ENCODE measurements at places on chromosomes 3 and 15.

DNA sequence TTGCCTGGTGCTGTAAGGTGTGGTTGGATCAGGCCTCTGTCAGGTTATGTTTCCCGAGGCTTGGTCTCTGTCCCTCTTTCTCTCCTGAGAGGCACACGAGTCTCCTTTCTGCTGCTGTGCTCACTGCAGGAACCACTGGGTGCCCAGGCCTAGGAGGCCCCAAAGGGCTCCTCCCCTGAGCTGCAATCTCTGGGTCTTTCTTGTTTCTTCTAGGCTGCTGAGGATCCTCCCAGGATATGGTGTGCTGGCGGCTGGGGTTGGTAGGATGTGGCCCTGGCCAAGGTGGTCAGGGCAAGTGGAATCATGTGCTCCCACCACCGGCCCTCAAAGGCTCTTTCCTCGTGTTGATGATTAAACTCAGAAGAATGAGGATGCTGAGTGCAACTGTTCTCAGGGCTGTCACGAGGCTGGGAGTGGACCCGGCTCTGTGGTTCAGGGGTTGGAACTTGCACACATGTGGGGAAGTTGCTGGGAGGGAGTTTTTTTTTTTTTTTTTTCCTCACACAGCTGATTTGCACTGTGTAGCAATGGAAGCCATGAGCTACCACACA, 43.6 kb upstream of the CTSH start:
- H3K27me3 ChIP-seq, result no peaks in the 10 kb centered on the region
- no peak overlapping the region for H3K4me3 ChIP-seq
- peak; percentile 90 for DNase-seq
- peak overlapping the region; percentile 76 for H3K27ac ChIP-seq
- peaks cover 19% of the 10 kb centered on the region for H3K4me1 ChIP-seq

DNA sequence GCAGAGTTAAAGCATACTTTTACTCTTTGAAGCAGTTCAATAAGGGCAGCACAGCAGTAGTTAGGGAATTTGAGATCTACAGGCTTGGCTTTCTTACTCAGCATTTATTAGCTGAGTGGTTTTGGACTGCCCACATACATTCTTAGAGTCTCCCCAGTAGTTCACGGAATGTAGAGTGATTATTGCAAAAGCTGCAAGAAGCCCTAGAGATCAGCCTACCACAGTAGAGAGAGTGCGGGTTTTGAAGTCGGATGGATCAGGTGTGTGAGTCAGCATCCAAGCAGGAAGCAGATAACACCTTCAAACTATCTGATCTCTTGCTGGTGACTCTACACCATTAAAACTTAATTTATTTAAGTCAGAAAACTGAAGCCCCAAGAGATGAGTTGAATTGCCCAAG, 171.9 kb downstream of the SYNPR start:
- DNase-seq, result no peak
- H3K27me3 ChIP-seq, result no peaks in the 10 kb centered on the region
- no peaks in the 10 kb centered on the region for H3K36me3 ChIP-seq
- no peak overlapping the region for H3K4me3 ChIP-seq

DNA sequence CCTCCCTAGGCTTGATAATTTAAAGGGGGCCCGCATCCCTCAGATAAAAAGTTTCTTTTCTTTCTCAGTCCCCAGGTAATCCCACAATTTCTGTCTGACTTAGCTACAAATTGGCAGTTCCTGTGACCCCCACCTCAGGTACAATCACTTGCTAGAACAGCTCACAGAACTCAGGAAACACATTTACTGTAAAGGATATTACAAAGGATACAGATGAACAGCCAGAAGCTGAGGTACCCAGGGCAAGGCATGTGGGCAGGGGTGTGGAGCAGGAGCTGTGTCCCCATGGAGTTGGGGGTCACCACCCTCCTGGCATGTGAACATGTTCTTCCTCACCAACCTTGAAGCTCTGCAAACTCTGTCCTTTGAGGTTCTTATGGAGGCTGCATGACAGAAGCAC, 73.8 kb downstream of the CMTM8 start:
- no peak overlapping the region for H3K27ac ChIP-seq
- peaks cover 5% of the 10 kb centered on the region for H3K4me1 ChIP-seq
- H3K4me3 ChIP-seq, result no peak overlapping the region
- no peaks in the 10 kb centered on the region for H3K27me3 ChIP-seq
- H3K36me3 ChIP-seq, result no peaks in the 10 kb centered on the region

DNA sequence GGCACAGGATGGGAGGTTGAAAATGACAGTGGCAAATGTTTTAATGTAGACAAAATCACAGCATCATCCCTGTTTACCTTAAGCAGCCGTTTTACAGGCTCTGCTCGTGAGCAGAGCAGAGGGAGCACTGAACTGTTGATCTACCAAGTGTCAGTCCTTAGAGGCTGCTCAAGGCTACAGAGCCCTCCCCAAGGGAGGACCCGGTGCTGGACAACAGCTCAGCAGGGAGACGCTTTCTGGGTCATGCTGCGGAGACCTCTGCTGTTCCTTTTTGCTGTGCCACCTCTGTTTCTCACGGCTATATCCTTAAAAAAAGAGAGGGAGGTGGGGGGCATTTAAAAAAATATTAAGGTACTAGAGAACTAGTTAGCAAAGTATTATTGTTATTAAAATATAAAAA, 400.2 kb downstream of the GABRB3 start:
- DNase-seq, result no peak
- H3K4me3 ChIP-seq, result no peak overlapping the region
- no peaks in the 10 kb centered on the region for H3K4me1 ChIP-seq
- H3K27ac ChIP-seq, result no peak overlapping the region

DNA sequence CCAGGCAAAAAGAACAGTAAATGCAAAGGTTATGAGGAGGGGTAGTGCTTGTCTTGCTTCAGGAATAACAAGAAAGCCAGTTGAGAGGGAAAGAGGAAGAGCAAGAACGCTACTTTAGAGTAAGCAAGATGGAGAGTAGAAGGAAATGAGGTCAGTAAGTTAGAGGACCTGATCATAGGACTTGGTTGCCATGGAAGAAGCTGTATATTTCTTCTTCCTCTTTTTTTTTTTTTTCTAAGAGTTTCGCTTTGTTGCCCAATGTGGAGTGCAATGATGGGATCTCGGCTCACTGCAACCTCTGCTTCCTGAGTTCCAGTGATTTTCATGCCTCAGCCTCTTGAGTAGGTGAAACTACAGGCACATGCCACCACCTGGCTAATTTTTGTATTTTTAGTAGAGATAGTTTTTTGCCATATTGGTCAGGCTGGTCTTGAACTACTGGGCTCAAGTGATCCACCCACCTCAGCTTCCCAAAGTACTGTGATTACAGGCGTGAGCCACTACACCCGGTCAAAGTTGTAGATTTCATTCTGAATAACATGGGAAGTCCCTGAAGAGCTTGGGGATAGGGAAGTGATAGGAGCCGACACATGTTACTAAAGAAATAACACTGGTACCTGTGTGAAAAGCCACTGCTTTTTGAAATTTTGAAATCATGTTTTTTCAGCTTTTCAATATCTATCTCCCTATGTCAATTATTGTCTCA, 527.9 kb upstream of the NAALADL2 start:
- no peak for DNase-seq
- no peaks in the 10 kb centered on the region for H3K4me1 ChIP-seq

GRCh38 chr3:64763980-64764379, 76.2 kb upstream of the ADAMTS9 start:
- DNase-seq, result no peak
- H3K27me3 ChIP-seq, result no peaks in the 10 kb centered on the region
- no peak overlapping the region for H3K4me3 ChIP-seq

GRCh38 chr3:99322551-99322950, 315.8 kb upstream of the COL8A1 start:
- no peak for DNase-seq
- H3K4me3 ChIP-seq, result no peak overlapping the region
- no peaks in the 10 kb centered on the region for H3K4me1 ChIP-seq
- no peaks in the 10 kb centered on the region for H3K36me3 ChIP-seq
- H3K27ac ChIP-seq, result no peak overlapping the region
